ENCODE measurements at places on chromosomes 2 and 18.

DNA sequence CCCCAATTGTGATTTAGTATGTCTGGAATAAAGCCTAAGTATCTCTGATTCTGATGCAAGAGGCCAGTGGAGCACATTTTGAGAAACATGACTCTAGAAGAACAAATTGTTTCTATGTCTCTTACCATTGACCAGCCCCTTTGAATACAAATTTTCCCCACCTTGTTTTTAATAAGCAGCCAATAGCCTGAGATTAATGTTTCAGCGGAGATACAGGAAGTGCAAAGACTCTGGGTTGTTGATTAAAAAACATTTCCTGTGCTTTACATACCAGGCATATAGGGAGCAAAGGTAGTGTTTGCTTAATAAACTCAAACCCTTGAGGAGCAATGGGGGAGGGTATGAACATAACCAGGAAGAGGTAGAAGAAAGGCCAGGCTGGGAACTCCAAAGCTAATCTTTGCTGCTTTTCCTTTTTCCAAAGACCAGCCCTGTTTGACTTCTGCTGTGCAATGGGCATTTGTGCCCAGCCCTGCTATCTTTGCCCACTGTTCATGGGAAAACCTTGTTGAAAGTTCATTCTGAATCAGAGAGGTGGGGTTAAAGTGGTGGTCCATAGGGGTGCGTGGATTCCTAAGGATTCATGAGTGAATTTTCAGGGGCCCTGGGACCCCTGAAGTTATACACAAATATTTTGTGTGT, 29.3 kb downstream of the UPP2 start:
- DNase-seq, result no peak

DNA sequence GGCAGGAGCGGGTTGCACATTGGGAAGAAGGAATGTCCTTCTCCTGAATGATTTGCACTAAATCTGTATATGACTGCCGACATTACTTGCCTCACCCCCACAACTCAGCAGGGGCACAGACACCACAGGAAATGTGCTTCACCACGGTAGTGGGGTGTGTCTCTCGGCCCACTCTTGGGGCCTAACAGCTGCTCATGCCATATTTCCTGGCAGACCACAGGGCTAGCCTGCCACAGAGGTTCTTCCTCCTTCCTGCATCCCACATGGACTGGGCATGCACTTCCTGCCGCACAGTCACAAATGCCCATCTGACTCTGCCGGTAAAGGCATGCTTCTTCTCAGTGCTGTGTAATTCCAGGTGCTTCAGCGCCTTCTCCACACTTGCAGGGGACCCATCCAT, 10.3 kb upstream of the PAPOLG start:
- DNase-seq, result no peak

GRCh38 chr2:127193967-127194280, 26.2 kb downstream of the CYP27C1 start:
- peak; percentile 26 for DNase-seq

DNA sequence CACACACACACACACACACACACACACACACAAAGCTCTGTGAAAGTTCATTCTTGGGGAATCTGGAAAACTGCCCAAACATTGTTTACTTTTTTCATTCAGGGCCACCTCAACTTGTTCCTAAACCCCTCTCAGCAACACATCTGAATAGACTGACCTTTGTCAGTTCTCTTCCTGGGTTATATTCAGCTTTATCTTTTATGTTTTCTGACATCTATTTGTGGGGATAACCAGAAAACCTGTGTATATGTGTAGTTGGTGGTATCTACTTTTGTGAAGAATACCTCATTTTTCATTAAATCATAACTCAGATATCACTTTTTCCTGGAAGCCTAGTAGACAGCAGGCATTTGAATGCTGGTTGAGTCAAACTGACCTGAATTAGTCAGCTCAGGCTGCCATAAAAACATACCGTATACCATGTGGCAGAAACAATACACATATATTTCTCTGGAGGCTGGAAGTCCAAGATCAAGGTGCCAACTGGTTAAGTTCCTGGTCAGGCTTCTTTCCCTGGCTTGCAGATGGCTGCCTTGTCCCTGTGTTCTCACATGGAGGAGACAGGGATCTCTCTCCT, 11.0 kb upstream of the RNF144A start:
- DNase-seq, result no peak

- DNase-seq, result no peak
Observed at GRCh38 chr2:108026092-108026794, 39.9 kb downstream of the SLC5A7 start.

DNA sequence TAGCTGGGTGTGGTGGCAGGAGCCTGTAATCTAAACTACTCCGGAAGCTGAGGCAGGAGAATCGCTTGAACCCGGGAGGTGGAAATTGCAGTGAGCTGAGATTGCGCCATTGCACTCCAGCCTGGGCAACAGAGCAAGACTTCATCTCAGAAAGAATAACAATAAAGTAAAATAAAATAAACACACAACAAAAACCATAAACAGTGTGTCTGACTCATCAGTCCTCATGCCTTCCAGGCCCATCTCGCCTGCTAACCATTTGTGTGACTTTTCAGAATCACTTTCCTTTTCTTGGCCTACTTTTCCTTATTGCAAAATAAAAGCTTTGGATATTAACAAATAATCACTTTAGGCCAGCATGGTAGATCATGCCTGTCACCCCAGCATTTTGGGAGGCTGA, 42.0 kb upstream of the ASXL2 start:
- peak; percentile 59 for DNase-seq

- DNase-seq, result no peak
Observed at GRCh38 chr2:197103363-197103762, 176.9 kb upstream of the PGAP1 start.

- DNase-seq, result no peak
Observed at GRCh38 chr18:49699303-49699702, 114.0 kb downstream of the ACAA2 start.

- no peak for DNase-seq
Observed at GRCh38 chr18:44848644-44849335, 168.1 kb downstream of the SETBP1 start.

DNA sequence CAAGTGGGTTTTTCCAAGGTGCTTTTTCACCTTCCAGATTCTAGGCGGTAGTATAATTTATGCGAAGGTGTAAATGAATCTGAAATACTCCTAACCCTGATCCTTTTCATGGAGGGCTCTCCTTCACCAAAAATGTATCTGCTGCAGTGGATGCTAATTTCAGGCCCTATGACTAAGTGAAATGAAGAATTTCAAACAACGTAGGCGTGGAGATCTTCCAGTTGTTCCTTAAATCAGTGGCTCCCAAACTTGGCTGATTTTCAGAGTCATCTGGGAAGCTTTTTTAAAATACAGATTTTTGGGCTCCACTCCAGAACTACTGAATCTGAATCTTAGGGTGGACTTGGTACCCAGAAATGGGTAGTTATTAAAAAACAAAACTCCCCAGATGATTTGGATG, 5.5 kb downstream of the GCKR start:
- DNase-seq, result no peak

GRCh38 chr2:192814376-192814775, 619.6 kb upstream of the TMEFF2 start:
- DNase-seq, result no peak

- DNase-seq, result no peak
Observed at GRCh38 chr2:23246992-23247683, 137.8 kb upstream of the KLHL29 start.

- no peak for DNase-seq
Observed at GRCh38 chr2:234730066-234730640, 221.7 kb upstream of the SH3BP4 start.

DNA sequence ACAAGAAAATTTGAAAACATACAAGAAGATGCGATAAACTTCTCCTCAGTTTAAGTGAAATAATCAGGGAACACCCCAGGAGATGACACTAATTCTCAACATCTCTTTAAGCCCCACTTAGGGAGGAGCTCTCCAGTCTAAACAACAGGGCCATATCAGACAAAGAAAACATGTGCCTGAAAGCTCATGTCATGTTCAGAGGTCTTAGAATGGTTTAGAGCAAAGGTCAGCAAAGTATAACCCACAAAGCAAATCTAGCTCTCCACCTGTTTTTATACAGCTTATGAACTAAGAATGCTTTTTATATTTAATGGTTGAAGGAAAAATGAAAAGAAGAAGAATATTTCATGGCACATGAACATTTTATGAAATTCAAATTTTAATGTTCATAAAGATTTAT, 155.6 kb upstream of the NOL4 start:
- no peak for DNase-seq

GRCh38 chr2:21069746-21070340, 26.0 kb upstream of the APOB start:
- DNase-seq, result no peak

DNA sequence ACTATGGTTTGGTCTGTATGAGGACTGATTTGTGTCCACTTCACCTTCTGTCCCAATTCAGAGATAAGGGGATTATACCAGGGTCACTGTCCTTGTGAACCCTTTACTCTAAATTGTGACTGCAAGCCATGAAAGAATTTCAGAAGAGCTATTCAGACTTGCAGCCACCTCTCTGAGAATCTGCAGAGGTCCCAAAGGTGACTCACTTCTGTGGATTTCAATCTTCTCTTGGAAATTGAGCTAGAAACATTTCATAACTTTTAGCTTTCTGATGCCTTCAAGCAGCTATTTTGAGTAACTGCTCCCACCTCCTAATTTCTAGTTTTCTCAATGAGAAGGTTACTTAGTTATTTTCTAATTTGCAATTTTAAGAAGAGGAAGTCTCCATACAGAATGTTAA, 1242.4 kb upstream of the ACVR2A start:
- peak; percentile 13 for DNase-seq

DNA sequence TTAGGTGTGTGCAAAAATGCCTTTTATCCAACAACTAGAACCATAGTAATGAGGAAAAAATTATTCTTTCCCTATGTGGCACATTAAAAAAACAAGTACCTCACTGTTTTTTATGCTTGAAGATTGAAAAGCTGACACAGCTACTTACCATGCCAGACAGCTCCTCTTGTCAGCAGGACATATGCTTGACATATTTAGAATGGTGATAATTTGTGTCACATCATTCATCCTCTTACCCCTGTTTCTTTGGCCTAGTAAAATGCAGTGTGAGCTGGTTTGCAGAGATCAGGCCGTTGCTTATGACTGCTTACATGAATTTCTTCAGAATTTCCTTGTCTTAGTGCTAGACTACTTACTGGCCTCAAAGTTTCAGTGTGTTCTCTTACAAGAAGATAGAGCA, 869.9 kb downstream of the LRP1B start:
- DNase-seq, result no peak

DNA sequence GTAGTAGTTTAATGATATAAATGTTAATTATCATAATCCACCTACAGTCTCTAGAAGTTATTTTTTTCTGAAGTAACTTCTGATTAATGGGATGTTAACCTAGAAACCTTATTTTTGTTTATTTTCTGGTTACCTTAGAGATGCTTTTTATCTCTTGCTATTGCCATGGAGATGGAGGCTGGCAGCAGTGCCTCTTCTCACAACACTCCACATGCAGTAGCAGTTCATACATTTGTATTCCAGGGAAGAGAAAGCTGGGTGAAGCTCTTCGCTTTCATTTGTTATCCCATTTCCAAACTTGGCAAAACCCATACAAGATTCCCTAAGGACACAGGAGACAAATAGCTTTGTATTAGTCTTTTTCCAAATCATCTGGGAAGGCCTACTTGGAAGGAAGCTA, 1794.1 kb upstream of the LRRTM1 start:
- DNase-seq, result no peak

DNA sequence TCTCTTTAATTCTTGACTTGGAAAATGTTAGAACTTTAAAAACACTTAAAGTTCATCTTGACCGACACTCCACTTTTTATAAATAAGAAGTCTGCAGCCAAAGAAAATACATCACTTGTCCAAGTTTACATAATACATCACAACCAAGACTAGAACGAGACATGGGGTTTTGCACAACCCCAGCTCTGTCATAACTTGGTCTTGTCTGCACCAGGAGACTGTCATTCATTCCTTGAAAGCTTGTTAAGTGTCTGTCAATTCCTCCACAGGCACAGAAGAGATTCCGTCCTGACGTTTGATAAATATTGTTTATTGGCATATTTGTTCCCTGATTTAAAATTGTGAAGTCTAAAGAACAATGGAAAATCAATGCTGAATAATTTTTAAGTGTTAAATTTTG, 139.5 kb upstream of the SETBP1 start:
- no peak for DNase-seq

DNA sequence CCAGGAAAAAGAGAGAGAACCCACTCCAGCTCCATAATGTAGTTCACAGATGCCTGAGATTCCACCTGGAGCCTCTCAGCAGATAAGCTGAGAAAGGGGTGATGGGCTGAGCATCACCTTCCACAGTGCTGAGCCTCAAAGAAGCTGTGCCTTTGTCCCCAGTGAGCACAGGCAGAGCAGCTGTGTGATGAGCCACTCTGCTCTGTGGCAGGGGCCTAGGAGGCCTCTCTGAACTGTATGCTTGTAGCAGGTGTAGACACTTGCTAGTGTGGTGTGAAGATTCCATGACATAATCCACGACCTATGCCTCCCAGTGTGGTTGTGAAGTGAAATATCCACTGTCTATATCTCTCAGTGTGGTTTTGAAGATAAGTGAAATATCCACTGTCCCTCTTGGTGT, 70.4 kb upstream of the MGAT4A start:
- DNase-seq, result no peak

GRCh38 chr2:54636415-54637139, 86.9 kb upstream of the EML6 start:
- DNase-seq, result no peak

GRCh38 chr18:59085797-59086196, 53.9 kb upstream of the SEC11C start:
- peak; percentile 48 for DNase-seq

DNA sequence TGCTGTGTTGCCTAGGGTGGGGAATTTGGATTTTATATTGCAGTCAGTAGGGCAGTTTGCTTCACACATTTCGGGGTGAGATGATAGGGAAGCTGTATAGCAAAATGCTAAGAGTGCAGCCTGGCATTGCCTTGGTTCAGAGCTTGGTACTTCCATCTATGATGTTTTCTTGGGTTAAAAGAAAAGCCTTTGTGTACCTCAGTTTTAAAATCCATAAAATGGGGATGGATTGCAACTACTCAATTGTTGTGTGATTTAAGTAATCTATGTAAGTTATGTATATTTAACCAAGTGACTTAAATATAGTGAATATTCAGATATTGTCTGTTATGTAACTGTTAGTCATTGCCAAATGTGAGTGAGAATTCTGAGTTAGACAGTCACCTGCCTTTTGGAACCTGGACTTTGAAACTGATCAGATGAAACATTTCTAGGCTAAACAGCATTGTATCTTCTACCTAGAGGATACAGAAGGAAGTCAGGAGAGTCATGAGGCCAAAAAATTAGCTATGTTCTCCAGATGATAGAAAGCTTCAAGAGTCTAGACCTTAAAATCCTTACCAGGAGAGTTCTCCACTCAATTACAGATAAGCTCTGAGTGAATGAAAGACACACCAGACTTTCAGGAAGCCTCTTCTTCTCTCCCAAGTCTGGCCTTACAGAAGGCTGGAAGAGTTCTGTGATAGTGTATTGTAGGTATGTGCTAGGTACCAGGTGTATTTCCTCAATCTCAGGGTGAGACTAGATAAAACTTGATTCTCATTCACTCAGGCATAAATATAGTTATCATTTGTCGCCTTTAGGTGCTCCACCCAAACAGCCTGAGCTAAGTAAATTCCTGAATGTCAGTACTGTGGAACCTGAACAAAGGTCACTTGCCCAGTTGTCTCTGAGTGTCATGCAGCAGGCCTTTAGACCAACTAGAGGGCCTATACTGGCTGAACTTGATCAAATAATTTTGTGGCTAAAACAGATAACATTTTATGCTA, 7.5 kb downstream of the RIOK3 start:
- DNase-seq, result no peak
